Immature natural killer cell (primary cell): ENCODE measurements at places on chromosomes 4 and X.
A peak's percentile ranks its signal among the peaks of the same experiment; 100 is the strongest.

DNA sequence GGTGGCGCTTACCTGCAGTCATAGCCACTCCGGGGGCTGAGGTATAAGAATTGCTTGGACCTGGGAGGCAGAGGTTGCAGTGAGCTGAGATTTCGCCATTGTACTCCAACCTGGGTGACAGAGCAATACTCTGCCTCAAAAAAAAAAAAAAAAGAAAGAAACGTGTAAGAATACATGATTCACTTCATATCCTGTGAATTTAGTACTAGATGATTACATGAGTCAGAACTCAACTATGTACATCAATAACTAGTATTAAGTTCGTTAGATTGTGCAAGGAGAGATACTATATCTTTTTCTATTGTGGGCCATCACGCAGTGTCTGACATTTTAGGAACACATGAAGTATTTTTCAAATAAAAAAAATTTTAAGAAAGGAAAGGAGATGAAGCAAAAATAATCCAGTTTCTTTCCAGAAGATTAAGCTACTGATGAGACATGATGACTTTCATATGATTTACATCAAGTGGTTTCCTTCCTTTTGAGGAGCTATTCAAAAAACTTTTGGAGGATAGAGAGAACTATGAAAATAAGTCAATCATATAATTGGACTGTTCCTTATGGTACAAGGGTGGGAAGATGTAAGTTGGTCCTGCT lies 64.7 kb upstream of the EXOC1L start:
- H3K36me3 ChIP-seq: no peaks in the 10 kb centered on the region
- no peaks in the 10 kb centered on the region for H3K4me1 ChIP-seq
- H3K4me3 ChIP-seq: no peak overlapping the region
- no peak overlapping the region for H3K27ac ChIP-seq
- no peaks in the 10 kb centered on the region for H3K27me3 ChIP-seq

DNA sequence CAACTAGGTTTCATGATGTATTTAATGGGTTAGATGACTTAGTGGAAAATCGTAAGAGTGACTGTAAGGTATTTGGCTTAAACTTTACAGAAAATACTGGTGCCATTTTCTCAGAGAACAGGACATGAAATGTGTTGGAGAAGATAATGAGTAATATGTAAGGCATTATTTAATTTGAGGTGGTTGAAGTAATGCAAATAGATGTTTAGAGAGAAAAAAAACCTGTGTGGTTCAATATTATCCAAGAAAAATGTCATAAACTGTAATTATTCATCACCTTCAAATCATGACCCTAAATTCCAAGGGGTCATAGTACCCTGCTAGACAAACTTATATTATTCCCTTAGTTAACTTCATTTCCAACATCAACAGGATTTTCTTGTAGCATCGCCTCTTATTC lies 171.7 kb downstream of the EPHA5 start:
- no peak overlapping the region for H3K4me3 ChIP-seq
- H3K27me3 ChIP-seq: no peaks in the 10 kb centered on the region
- no peak for DNase-seq
- H3K4me1 ChIP-seq: no peaks in the 10 kb centered on the region
- no peaks in the 10 kb centered on the region for H3K36me3 ChIP-seq

DNA sequence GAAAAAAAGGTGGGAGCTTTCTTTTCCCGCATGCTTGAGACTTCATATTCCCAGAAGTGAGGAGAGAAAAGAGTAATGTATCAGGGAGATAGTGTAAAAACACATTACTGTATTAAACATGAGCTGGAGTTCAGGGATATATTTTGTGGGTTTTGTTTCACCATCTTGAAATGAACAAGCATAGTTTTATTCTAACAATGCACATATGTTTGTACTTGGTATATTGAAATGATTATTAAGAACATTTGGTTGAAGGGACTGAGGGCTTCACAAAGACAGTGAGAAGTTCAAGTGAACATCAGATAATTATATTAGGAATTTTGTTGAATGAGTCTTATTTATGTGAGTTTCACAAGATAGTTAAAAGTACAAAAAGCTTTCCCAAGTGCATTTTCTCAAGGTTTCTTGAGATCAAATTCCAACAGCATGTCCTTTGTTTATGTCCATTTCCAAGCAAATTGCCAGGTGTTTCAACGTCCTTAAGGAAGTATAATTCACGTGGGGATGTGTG lies 368.8 kb downstream of the ANKRD50 start:
- no peaks in the 10 kb centered on the region for H3K36me3 ChIP-seq
- H3K27ac ChIP-seq: no peak overlapping the region
- H3K4me1 ChIP-seq: no peaks in the 10 kb centered on the region
- H3K4me3 ChIP-seq: no peak overlapping the region

- H3K4me1 ChIP-seq: peaks cover 11% of the 10 kb centered on the region
- no peak overlapping the region for H3K4me3 ChIP-seq
- peaks cover 4% of the 10 kb centered on the region for H3K27me3 ChIP-seq
- no peak for DNase-seq
- no peak overlapping the region for H3K27ac ChIP-seq
- H3K36me3 ChIP-seq: no peaks in the 10 kb centered on the region
These were observed 2.1 kb downstream of the MND1 start for GRCh38 chr4:153346563-153346962.

DNA sequence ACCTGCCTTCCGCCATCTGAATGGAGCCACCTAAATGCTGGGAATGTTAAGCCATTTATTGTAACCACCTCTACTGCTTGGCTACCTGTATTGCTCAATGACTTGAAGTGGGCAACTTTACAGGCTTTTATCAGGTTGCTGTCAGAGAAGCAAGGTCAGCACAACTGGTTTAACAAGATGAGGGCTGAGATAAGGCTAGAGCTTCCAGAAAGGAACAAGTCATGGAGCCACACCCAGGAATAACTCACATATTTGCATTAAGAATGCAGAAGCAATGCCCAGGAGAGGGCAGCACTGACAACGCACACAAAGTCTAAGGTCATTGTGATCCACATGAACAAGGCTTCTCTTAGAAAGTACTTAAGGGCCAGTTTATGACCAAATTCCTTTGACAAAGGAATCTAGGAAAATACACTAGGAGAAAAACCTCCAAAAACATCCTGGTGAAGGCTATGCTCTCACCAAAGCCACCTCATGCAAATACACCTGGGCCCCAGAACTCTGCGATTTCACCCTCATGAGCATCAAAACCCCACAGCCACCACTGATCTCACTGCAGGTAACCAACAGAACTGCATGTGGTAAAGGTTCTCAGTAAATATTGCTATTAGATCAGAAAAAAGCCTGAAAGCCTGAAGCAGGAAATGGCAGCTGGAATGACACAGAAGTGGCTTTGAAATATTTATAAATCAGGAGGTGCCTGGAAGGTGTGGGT lies 15.0 kb upstream of the STS start:
- peak; percentile 18 for DNase-seq
- no peak overlapping the region for H3K4me3 ChIP-seq
- no peak overlapping the region for H3K27ac ChIP-seq
- peaks cover 3% of the 10 kb centered on the region for H3K36me3 ChIP-seq
- peaks cover 21% of the 10 kb centered on the region for H3K4me1 ChIP-seq

DNA sequence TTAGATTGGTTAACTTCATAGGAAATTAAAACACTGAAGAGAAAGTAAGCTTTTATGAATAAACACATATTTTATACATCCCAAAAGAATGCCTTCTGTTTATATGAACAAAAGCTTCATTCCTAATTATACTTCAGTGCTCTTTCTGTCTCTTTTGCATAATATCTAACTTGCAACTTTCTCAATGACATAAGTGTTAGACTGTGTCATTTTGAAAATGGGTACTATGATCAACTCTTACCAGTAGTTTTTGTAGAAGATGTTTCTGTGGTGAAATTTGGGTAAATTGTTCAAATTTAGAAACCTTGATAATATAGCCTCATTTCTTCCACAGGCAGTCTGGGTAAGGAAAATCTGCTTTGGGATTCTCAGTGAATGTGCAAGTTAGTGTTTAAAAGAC lies 991.4 kb downstream of the CCSER1 start:
- no peaks in the 10 kb centered on the region for H3K4me1 ChIP-seq
- no peak for DNase-seq
- no peak overlapping the region for H3K4me3 ChIP-seq
- no peaks in the 10 kb centered on the region for H3K27me3 ChIP-seq

DNA sequence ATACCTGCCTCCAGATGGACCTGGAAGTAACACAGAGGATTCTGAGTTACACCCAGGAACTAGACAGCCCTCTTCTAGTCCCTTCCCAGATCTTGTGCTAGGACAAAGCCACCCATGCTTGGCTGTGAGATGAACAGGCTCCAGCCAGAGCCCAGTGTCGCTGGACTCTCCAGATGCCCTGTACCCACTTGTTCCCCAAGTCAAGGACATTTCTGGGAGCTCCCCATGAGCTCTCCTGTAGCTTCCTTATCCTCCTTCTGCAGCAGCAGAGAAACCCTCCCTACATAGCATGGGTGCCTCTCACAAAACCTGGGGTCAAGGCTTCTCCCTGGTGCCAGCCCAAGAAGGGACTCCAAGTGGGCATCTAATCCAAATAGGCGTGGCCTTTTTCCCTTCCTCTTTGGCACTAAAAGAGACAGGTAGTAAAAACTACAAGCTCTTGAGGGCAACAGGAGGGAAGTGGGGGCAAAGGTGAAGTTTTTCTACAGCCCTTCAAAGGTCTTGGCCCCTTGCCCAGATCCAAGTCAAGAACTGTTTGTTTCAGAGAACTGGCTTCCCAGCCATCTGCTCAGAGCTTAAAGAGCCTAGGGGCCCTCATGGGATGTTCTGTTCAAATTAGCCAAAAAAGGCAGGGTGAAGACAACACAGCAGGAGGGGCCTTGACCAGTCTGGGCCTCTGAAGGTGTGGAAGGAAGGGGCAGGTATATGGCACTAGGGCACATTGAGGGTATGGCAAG lies 8.5 kb upstream of the ERCC6L start:
- peaks cover 6% of the 10 kb centered on the region for H3K27me3 ChIP-seq
- no peak overlapping the region for H3K27ac ChIP-seq
- no peaks in the 10 kb centered on the region for H3K4me1 ChIP-seq
- no peak for DNase-seq
- H3K4me3 ChIP-seq: no peak overlapping the region
- no peaks in the 10 kb centered on the region for H3K36me3 ChIP-seq

- peaks cover 11% of the 10 kb centered on the region for H3K27me3 ChIP-seq
- H3K36me3 ChIP-seq: no peaks in the 10 kb centered on the region
- no peak overlapping the region for H3K27ac ChIP-seq
- no peaks in the 10 kb centered on the region for H3K4me1 ChIP-seq
These were observed 53.2 kb downstream of the MOSPD2 start for GRCh38 chrX:14926471-14926870.

GRCh38 chr4:120616041-120616440 lies 306.5 kb downstream of the PRDM5 start:
- H3K27me3 ChIP-seq: peaks cover 2% of the 10 kb centered on the region
- H3K36me3 ChIP-seq: no peaks in the 10 kb centered on the region
- DNase-seq: no peak
- H3K4me3 ChIP-seq: no peak overlapping the region
- no peak overlapping the region for H3K27ac ChIP-seq
- no peaks in the 10 kb centered on the region for H3K4me1 ChIP-seq

DNA sequence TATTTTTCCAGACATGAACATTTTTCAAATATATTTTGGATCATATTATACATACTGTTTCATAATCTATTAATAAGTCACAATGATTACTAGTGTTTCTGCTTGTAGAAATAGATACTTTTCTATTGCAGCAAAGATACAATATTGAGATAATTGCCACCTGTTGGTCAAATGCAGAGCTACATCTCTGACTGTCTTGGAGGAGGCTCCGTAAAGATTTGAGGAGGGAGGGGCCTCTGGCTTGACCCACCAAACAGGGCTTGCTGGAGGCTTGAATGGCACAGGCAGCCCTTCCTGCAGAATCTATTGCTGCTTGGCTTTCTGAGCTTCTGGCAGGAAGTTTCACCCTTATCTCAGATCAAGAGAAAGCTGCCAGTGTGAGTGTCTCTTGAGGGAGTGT lies 99.3 kb upstream of the ARMCX2 start:
- H3K4me1 ChIP-seq: no peaks in the 10 kb centered on the region
- DNase-seq: peak; percentile 12
- H3K4me3 ChIP-seq: no peak overlapping the region
- H3K27me3 ChIP-seq: peaks cover 3% of the 10 kb centered on the region

- peaks cover 21% of the 10 kb centered on the region for H3K36me3 ChIP-seq
- DNase-seq: peak; percentile 71
- peak overlapping the region; percentile 22 for H3K4me3 ChIP-seq
- H3K27me3 ChIP-seq: no peaks in the 10 kb centered on the region
These were observed 17.6 kb downstream of the NFKB1 start for GRCh38 chr4:102518703-102519131.

GRCh38 chr4:1593881-1594345 lies 90.2 kb downstream of the FAM53A start:
- peaks cover 4% of the 10 kb centered on the region for H3K36me3 ChIP-seq
- DNase-seq: no peak
- no peak overlapping the region for H3K27ac ChIP-seq
- no peak overlapping the region for H3K4me3 ChIP-seq
- no peaks in the 10 kb centered on the region for H3K4me1 ChIP-seq

DNA sequence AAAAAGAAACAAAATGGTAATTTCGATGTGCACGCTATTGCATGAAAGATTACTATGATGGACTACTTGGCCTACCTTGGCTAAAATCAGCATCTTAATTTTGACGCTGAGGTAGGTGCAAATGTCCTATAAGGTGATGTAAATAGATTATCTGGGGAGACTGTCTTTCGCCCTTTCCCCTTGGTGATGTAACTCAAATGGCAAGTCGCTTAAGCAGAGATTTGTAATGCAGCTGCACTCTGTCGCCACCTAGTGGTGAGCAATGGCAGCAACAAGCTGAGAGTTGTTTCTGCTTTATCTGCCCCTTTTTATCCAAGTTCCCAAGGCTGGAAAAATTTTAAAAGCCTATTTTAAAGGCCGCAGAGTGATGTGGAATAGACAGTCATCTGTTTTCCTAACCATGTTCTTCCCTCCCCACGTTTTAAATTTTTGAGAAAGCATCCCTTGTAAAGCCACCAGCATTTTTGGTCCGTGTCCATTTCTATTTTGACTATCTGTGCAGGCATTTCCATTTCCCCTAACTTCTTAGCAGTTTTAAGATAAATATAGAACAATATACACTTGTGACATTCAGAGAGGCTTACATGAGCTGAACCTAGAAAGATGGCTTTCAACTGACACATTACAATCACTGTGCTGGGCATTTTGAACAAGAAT lies 62.4 kb upstream of the PDLIM3 start:
- no peak overlapping the region for H3K4me3 ChIP-seq
- H3K27me3 ChIP-seq: peaks cover 12% of the 10 kb centered on the region
- peak; percentile 38 for DNase-seq
- H3K4me1 ChIP-seq: no peaks in the 10 kb centered on the region
- no peaks in the 10 kb centered on the region for H3K36me3 ChIP-seq

DNA sequence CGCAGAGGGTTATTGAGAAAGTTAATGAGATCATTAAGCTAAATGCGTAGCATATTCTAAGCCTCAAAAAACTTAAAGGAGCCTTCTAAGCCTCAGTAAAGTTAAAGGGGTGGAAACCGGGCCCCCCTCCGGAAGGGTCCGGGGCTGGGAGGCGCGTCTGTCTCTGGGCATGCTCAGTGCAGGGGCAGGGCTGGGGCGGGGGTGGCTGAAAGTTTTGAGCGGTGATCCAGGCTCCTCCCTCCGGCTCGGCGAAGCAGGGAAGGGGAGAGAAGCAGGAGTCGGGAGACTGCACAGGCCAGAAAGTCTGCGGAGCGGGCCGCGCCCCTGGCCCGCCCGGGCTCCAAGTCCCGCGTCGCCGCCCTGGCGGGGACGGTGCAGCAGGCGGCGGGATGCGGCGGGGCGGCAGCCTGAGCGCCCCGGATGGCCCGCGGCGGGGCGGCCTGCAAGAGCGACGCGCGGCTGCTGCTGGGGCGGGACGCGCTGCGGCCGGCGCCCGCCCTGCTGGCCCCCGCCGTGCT lies at the start of gene EVC:
TSS of gene EVC (plus strand) at position 241 of the 518 bp plus-strand sequence. CDS start at position 421, 180 bp downstream.
- no peaks in the 10 kb centered on the region for H3K36me3 ChIP-seq
- H3K27ac ChIP-seq: no peak within 1 kb of the TSS
- peak within 1 kb of the TSS; percentile 34 for H3K4me3 ChIP-seq
- no peak for DNase-seq
- H3K27me3 ChIP-seq: peaks cover 16% of the 10 kb centered on the region

GRCh38 chr4:56981795-56982201 lies 3.1 kb downstream of the POLR2B start:
- H3K27me3 ChIP-seq: peaks cover 18% of the 10 kb centered on the region
- peak overlapping the region; percentile 62 for H3K27ac ChIP-seq
- H3K4me1 ChIP-seq: peaks cover 83% of the 10 kb centered on the region
- peaks cover 8% of the 10 kb centered on the region for H3K36me3 ChIP-seq
- peak; percentile 9 for DNase-seq
